ENCODE measurements at places on chromosomes 5 and 9.
A peak's percentile ranks its signal among the peaks of the same experiment; 100 is the strongest.

- peak; percentile 57 for DNase-seq
Measured at GRCh38 chr9:121686930-121687541, 35.6 kb downstream of the DAB2IP start.

- no peak for DNase-seq
Measured at GRCh38 chr9:68707801-68708488, 2.9 kb downstream of the PIP5K1B start.

DNA sequence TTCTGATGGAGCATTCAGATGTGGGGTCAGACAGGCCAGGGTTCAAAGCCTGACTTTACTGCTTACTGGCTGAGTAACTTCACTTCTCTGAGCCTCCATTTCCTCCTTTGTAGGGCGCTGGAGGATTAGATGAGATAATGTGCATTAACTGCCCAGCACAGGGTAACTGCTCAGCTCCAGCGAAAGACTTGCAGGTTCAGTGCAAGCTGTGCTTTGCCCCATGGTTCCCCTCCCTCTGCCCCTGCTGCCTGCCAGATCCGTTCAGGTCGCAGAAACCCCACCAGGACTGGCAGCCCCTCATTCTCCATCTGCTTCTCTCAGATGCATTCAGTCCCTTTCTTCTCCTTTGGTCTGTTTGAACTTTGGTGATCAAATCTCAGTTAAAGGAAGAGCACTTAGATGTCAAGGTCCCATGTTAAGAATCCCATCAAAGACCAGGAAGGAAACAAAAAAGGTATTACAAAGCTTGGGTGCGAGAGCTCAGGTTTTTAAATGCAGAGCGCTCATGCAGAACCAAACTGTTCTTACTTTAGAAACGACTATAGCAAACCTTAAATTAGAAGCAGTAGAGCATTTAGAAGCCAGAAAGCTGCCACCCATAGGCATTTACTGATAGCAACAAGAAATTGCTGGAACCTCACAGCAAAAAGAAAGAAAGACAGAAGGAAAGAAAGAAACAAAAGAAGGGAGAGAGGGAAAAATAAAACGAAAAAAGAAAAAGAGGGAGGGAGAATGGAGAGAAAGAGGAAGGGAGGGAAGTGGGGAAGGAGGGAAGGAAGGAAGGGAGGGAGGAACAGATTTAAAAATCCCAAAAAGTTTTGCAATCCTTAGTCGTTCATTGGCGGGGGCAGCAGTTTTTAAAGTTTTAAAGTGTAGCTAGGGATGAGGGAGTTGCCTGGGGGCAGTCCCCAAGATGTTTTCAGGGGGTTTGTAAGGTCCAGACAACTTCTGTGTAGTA, 23.5 kb downstream of the AFAP1L1 start:
- no peak for DNase-seq

- DNase-seq, result no peak
Measured at GRCh38 chr9:73863924-73864323, 633.2 kb upstream of the RORB start.

DNA sequence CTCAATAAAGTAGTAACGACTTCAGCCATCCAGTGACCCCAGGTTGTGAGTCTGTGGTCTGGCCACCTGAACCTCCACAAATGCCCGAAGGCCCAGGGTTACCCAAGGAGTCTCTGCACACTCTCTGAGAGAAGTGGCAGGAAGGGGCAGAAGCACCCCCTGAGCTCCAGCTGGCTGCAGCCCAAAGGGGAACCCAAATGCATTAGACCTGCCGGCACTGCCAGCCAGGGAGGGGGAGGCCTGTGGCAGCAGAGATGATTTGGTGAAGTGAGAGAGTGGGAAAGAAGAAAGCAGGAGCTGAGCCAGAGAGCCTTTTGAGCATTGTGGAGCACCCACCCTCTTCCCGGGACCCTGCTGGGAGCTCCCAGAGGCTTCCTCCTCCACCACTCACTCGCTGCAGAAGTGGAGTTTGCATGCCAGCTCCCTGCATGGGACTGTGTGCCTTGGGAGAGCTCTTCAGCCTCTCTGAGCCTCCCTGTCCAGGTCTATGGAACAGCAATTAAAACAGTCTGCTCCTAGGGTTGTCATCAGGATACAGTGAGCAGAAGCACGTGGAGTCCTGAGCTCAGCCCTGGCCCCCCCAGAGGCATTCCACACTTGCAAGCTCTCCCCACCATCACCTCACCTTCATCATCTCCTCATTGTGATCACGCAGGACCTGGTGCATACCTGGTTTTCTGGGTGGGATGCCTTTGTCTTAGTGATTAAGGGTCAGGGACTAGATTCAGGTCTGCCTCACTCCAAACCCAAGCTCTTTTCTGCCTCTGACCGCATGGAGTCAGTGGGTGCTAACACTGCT, 13.8 kb upstream of the ANGPTL2 start:
- DNase-seq, result no peak

DNA sequence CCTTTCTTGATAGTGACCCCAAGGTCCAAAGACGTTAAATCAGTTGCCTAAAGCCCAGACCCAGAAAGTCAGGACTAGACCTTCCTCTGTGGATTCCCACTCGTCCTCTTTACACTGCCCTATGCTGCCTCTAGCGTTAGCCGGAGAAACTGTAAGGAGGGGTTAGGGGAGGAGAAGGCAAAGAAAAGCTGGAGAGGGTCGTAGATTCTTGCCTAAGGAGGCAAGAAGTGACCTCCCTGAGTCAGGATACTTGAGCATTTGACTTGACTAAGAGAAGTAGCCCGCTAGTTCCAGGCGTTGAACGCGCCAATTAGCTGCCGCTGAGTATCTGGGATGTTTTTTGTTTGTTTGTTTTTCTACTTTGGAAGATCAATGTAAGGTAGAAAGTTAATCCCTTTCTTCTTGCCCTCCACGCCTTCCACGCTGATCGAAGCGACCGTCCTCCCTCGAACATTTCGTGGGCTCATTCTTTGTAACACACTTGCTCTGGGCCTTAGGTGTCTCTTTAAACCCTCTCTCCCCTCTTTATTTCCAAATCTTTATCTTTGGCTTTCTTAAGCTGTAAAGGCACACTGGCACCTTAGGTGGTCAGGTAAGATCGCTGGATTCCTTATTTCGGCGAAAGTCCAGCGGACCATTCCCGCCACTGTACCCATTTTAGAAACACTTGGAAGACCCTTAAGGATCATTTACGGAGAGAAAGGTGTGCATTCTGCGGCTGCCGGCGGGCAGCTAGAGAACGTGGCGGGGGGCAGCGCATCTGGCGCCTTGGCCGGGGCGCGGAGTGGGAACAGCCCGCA, 5.1 kb upstream of the RGMB start:
- peak; percentile 81 for DNase-seq

DNA sequence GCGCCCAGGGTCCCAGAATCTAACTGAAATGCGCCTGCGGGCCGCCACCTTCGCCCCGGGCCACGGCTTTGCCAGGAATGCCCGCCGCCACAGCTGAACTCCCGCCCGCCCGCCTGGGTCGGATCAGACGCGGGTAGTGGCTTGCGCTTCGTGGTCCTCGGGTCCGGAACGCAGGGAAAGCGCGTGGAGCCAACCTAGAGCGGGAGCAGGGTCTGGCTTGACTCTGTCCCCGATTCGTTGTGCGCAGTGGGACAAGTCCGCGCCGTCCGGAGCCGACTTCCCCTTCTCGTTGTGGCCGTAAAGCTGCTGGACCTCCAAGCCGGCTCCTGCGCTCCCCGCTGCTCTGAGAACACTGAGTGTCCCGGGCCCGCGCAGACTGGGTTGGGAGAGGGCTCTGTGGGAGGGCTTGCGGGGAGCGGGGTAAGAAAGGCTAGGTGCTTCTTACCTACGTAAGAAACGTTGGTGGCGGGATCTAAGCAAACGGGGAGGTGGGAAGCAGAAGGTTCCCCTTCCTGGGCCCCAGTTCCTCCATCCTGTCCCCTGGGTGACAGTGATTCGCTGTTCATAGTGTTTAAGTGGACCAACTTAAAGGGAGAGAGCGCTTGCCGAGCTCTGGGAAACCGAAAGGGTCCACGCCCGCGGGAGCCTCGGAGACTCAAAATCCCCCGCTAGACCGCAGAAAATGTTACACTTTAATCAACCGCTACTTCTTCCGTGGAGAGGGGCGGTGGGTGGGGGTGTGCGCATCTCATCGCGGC, 4.4 kb upstream of the FOXE1 start:
- DNase-seq, result no peak

DNA sequence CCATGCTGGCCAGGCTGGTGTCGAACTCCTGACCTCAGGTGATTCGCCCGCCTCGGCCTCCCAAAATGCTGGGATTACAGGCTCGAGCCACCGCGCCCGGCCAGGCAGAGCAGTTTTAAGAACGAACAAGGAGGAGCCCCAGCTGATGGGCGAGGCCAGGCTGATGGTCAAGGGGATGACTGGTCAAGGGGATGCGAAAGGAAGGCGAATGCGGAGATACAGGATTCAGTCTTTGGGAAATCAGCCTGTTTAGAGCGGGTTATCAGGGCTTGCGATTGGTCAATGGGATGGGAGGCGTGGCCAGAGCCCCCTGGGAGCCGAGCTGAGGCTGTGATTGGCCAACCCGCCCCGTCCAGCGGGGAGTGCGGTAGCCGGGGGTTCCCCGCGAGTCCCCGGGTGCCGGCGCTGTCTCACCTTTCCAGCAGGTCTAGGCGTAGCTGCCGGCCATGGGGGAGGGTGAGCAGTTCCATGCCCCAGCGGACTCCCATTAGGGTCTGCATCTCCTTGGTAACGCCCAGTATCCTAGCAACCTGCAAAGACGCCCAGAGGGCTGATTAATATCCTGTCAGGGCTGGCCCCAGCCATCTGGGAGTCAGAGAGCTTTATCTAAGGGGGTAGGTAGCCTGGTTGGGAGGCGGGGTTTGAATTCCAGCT, 7.5 kb upstream of the TOR2A start:
- peak; percentile 77 for DNase-seq

- no peak for DNase-seq
Measured at GRCh38 chr9:27400334-27400880, 103.5 kb upstream of the EQTN start.

DNA sequence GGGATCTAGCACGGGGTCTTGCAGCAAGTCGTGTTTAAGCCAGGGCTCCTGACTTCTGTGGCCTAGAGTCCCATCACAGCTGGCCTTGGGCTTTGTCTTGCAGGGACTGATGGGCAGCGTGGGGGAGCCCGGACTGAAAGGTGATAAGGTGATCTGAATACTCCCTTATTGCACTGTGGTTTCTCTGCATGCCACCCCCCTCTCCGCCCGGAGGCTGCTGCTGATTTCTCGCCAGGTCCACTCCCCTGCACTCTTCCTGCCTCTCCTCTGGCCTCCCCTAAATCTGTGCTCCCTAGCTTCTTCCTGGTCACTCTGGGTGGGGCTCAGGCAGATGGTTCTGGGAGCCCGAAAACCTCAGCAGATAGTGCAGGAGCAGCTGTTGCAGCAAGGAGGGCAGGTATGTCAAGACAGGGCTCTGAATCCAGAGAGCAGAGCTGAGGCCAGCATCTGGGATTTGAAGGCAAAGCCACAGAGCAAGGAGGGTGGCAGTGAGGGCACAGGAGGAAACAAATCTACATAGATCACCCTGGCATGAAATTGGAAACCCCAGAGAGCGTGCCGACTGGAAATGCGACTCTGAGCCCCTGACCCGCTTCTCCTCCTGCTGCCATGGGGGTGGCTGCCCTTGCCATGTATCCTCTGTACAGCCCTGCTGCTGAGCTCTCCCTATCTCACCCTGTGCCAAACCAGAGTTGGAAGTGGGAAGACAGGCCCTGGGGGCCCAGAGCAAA, 76.5 kb downstream of the COL27A1 start:
- no peak for DNase-seq

DNA sequence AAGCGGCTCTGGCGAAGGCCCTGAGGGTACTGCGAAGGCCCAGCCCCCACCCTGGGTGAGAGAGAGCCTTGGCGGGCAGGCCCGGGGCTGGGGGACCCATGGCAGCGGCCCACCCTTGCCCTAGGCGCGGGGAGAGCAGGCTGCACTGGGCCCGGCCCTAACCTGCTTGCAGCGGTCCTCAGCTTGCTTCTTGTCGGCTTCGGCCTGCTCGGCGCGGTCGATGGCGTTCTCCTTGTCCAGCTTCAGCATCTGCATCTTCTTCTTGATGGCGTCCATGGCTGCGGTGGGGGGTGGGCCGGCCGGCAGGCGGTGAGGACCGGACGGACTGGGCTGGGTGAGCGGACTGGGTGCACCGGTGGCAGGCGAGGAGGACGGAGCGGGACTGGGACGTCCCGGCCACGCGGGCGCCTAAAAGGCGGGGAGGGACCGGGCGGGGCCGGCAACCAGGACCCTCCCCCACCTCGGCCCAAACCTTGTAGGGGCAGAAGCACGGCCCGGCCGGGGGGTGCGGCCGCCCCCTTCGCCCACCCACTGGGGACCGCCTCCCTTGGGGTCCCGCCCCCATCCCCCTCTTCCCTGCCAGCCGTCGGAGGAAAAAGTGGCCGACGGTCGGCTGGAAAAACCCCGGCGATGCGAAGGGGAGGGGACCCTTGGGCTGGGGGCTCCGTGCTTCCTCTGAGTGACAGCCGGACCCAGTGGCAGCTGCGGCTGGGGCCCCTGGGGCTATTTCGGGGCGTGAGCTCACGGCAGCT, at the start of gene TPM2:
Gene TPM2, minus strand, starts transcription at position 384 of the 752 bp plus-strand sequence. Its CDS starts 108 bp downstream, at position 276.
- DNase-seq, result peak; percentile 58

DNA sequence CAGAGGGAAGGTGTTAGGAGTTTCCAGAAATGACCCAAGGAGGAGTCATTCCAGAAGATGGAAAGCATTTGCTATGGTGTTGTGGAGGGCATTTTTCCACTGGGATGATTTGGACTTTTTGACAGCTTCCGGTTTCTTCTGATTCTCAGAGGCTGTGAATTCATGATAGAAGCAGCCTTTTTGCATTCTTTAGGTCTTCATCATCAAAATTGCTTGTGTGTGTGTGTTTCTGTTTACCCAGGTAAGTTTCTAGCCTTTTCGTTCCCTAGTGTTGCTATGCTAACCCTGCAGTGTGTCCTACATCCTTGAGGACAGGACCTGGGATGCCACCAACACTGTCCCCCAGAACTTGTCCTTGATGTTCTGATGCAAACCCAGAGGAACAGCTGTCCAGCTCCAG, 19.6 kb downstream of the IRX1 start:
- DNase-seq, result no peak

DNA sequence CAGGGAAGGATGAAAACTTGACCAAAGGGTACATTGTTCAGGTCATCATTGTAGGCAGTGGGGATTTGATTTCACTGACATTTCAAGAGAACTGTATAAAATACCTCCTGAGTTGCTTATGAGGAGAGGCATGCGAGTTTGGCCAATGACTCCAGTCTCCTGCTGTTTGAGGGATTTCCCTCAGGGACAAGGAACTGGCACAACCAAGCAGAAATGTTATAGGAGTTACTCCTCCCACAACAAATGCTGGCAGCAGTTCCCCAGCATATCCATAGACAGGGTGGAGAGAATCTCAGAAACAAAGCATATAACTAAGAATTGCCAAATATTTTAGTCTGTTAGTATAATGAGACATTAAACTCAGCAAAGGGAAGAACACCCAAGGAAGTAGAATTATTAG, 47.2 kb upstream of the FBXL7 start:
- no peak for DNase-seq
